ENCODE measurements at places on chromosomes 7 and 10.
A peak's percentile ranks its signal among the peaks of the same experiment; 100 is the strongest.

DNA sequence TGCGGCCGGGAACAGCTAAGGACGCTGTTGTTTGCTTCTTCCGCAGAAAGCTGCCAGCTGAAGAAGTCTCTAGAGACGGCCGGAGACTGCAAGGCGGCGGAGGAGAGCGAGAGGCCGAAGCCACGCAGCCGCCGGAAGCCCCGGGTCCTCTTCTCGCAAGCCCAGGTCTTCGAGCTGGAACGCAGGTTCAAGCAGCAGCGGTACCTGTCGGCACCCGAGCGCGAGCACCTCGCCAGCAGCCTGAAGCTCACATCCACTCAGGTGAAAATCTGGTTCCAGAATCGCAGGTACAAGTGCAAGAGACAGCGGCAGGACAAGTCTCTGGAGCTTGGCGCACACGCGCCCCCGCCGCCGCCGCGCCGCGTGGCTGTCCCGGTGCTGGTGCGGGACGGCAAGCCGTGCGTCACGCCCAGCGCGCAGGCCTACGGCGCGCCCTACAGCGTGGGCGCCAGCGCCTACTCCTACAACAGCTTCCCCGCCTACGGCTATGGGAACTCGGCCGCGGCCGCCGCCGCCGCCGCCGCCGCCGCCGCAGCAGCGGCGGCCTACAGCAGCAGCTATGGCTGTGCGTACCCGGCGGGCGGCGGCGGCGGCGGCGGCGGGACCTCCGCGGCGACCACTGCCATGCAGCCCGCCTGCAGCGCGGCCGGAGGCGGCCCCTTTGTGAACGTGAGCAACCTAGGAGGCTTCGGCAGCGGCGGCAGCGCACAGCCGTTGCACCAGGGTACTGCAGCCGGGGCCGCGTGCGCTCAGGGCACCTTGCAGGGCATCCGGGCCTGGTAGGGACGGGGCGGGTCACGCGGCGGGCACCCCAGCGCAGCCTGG is 2.4 kb downstream of the NKX2-3 start:
- peak; percentile 54 for DNase-seq

GRCh38 chr7:23205909-23206767 is 24.3 kb downstream of the NUP42 start:
- DNase-seq, result peak; percentile 30

GRCh38 chr10:63430091-63430998 is 35.4 kb downstream of the JMJD1C start:
- no peak for DNase-seq

GRCh38 chr10:69146759-69147158 is 22.8 kb downstream of the VPS26A start:
- DNase-seq, result no peak
